ENCODE measurements at places on chromosomes 16 and 17.
A peak's percentile ranks its signal among the peaks of the same experiment; 100 is the strongest.

GRCh38 chr17:61131585-61131984, 268.1 kb upstream of the TBX2 start:
- no peak for DNase-seq

GRCh38 chr17:40176754-40177110, 538 bp upstream of the RAPGEFL1 start:
- no peak for DNase-seq

- DNase-seq: no peak
These were observed 82.4 kb upstream of the SOX9 start for GRCh38 chr17:72038427-72038826.

- DNase-seq: peak; percentile 48
These were observed 10.8 kb downstream of the HID1 start for GRCh38 chr17:74961657-74962350.

DNA sequence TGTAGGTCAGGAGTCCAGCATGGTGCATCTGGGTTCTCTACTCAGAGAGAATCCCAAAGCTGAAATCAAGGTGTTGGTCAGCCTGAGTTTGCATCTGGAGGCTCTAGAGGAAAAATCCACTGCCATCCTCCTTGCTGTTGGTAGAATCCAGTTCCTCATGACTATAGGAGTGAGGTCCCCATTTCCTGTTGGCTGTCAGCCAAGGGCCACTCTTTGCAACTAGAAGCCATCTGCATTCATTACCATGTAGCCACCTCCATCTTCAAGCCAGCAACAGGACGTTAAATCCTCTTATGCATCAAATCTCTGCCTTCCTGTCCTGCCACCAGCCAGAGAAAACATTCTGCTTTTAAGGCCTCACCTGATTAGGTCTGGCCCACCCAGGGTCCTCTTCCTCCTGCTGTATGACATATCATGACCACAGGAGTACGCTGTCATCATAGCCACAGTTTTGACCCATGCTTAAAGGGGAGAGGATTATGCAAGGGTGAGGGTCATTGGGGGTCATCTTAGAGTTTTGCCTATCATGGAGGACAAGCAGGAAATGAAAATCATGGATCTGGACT, 40.5 kb downstream of the DNAH9 start:
- DNase-seq: no peak

DNA sequence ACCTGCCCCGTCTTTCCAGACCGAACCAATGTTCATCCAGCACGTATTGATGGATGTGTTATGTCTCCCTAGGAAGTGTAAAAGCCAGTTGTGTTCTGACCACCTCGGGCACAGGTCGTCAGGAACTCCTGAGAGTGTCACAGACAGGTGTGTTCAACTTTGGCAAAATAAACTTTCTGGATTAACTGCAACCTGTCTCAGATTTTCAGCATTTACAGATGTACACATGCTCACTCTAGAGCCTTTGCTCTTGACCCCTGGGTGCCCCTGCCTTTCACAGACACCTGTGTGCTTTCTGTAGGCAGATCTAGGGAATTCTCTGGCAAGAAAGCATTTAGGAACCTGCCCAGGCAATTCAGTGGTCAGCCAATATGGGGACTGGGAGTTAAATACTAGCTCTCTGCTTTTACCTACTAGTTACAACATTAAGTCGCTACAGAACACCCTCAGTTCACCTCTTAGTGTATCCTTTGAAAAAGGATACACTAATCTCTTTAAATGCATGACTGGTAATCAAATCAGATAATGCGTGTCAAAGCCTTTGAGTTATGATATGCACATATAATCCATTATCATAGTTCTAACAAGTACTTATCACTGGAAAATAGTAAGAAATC, 188.9 kb downstream of the CPPED1 start:
- no peak for DNase-seq

DNA sequence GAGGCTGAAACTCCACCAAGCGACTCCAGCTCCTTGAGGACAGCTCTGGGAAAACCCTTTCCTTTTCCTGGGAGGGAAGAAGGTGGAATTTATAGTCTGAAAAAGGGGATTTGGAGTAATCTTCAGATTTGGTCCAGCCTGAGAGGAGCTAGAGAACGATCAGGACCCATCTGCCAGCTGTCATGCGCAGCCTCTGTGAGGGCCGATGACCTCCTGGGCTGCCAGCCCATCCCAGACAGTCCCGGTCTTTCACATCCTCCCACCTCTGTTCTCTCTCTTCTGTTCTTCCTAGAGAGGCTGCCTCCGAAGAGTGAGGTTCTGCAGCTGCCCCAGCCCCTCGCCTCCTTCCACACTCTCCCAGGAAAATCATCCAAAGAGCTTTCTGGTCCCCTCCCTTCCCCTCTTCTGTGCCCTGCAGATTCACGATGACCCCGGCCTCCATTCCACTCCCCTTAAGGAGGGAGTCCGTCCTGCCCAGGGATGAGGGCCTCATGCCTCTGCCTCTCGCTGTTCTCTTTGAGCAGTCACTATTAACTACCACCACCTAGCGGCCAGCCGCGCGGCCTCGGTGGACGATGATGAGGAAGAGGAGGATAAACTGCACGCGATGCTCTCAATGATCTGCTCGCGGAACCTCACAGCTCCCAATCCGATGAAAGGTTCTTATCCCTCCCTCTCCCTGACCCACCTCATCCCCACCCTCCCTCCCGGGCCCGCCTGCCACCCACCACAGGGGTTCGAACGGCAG, 29.6 kb downstream of the SGSM2 start:
- peak; percentile 34 for DNase-seq

DNA sequence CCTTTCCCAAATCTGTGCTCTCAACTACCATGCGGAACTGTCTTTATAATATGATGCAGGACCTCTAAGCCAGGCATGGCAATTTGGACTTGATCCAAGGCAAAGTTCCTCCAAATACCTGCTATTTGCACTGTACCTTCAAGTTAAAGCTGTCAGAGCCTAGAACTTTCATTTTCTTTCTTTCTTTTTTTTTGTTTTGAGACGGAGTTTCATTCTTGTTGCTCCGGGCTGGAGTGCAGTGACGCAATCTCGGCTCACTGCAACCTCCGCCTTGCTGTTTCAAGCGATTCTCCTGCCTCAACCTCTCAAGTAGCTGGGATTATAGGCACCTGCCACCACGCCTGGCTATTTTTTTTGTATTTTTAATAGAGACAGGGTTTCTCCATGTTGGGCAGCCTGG, 51.7 kb downstream of the ARHGAP27 start:
- DNase-seq: no peak

DNA sequence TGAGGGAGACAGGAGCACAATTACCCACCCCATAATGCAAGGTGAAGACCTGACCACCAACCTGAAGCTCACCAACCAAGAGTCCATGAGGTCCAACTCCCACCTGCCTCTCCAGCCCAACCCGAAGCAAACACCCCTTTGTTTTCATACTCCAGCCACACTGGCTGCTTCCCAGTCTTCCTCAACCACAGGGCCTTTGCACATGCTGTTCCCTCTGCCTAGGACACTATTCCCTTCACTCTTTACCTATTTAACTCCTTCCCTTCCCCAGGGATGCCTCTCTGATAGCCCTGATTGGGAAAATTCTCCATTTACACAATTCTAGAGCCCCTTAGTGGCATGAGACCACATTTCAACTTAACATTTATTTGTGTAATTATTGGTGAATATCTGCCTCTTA, 86.0 kb downstream of the VAT1L start:
- DNase-seq: no peak

DNA sequence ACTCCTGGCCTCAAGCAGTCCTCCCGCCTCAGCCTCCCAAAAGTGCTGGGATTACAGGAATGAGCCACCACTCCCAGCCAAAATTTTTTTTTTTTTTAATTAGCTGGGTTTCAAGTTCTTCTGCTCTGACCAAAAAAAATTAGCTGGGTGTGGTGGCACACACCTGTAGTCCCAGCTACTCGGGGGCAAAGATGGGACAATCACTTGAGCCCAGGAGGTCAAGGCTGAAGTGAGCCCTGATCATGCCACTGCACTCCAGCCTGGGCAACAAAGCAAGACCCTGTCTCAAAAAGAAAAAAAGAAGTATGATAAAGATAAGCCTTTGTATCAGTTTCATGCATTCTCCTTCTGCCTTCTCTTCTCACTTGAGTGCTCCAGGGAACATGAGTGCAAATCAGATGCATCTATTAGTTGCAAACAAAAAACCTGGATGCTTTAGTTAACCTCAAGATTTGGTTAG, 1.9 kb downstream of the NQO1 start:
- DNase-seq: no peak

GRCh38 chr17:7823581-7824001, 10.4 kb upstream of the KDM6B start:
- no peak for DNase-seq

DNA sequence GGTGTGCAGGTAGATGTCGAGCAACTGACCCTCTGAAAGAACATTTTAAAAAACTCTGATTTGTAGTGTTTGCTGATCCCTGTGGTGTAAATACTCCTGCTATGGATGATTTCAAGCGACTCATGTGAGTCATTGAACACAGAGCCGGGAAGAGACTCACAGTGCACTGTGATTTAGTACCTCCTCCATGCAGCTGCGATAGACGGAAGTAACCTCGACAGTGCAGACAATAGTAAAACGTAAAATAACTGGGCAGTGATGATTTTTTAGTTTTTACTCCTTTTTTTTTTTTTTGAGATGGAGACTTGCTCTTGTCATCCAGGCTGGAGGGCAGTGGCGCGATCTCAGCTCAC, 8.7 kb downstream of the TBX21 start:
- no peak for DNase-seq

- DNase-seq: no peak
These were observed 241.9 kb downstream of the SLC39A11 start for GRCh38 chr17:72850410-72851118.

GRCh38 chr16:16151315-16151714, 72.0 kb downstream of the ABCC6 start:
- no peak for DNase-seq

DNA sequence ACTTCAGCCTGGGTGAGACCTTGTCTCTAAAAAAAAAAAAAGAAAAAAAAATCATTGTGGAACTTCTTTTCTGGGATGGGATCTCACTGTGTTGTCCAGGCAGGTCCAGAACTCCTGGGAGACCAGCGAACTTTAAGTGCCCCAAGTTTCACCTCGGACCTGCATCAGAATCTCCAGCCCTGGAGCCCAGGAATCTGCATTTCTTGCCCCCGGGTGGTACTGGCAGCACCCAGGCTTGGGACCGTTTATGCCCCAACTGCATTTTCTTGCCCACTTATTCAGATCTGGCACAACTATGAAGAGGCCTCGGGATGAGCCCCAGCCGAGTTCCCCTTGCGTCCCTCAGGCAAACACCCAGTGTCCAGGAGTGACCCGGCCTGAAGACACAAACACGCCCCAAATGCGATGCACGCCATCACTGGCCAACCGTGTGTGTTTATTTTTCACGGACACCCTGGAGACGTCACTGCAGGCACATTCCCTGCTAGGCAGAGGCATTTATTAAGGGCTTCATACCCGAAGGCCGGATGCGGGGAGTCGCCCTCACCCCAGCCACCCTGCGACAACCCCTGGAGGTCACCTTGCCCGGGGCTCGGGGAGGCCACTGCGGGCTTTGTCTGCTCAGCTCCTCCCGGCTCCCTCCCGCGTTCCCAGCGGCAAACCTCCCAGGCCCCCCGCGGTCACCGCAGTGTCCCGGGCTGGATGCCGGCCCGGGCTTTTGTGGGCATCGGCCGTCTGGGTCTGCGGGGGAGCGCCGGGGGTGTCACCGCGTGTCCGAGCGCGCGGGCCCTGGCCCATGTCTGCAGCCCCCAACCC, 684 bp upstream of the SPIRE2 start:
- DNase-seq: no peak

- no peak for DNase-seq
These were observed 19.8 kb downstream of the GTF3C1 start for GRCh38 chr16:27529962-27530361.

- DNase-seq: no peak
These were observed 3.8 kb downstream of the PMP22 start for GRCh38 chr17:15261258-15261801.

GRCh38 chr17:55212880-55213279, 51.9 kb upstream of the HLF start:
- no peak for DNase-seq

- no peak for DNase-seq
These were observed 3.1 kb upstream of the PSMB10 start for GRCh38 chr16:67939507-67940445.

DNA sequence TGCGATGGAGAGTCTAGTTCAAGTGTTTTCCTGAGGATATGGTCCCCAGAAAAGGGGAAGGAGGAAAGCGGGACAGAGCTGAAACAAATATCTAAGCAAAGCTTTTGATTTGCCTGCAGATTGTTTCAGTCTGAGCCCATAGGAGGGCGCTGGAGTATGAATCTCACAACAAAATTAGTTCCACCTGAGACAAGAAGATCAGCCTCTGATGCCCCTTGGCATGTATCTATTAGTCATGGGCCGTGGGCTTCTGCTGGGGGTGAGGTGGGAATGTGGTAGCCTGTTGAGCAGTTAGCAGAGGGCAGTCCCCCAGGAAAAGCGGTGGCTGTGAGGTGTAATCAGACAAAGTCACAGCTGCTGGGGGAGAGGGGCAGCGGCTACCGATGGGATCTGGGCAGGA, 446.9 kb downstream of the CA10 start:
- no peak for DNase-seq

GRCh38 chr16:84933774-84934631, 77.3 kb downstream of the ZDHHC7 start:
- peak; percentile 15 for DNase-seq

DNA sequence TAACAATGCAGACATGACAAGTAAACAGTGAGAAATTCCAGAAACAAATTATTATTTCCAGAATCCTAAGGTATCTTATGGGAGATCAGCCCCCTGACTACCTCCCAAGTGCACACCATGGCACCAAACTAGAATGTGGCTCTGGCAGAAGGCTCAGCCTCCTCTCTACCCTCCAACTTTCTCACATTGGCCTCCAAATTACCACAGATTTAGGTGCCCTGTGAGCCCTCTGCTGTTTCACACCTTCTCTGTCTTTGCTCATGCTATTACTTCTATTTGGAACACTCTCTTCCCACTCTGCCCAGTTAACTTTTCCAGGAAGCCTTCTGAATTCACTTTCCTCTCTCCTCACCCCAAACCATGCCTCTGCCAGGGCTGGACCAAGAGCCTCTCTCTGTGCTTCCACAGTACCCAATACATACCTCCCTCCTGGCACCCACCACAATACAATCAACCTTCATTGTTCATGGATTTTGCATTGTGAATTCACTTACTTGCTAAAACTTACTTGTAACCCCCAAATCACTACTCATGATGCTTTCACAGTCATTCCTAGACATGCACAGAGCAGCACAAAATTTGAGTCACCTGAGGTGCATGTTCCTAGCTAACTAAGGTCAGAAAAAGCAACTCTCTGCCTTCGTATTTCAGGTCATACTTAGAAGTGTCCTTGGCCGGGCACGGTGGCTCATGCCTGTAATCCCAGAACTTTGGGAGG, 31.4 kb downstream of the SMG6 start:
- no peak for DNase-seq

DNA sequence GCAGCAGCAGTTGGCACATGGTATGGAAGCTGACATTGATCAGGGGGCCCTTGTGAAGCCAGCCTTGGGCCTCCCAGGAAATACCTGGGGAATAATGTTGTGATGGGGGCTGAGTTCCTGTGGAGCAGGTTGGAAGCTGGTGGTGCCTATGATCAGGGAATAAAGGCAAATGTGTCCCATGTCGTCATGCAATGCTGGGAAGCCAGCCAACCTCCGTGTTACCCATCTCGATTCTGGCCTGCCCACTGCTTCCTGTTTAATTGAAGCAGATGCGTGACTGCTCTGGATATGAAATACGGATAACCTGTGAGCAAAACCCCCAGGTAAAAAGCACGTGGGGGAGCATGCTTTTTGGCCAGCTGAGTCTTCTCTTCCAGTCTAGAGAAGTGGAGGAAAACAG, 580.4 kb upstream of the HSBP1 start:
- no peak for DNase-seq

- DNase-seq: no peak
These were observed 199.7 kb upstream of the ASIC2 start for GRCh38 chr17:33492731-33493265.
